ENCODE measurements at places on chromosomes 2 and 18. TPM values are rescaled to one million over a fixed set of nuclear protein-coding genes. Genes with fewer than 3 reads are reported as not detected.

- H3K27ac ChIP-seq = no peak overlapping the region
- H3K36me3 ChIP-seq = no peaks in the 10 kb centered on the region
- no peak for DNase-seq
- H3K4me1 ChIP-seq = no peaks in the 10 kb centered on the region
- no peak overlapping the region for H3K4me3 ChIP-seq
These were observed 9.5 kb upstream of the TNFAIP6 start for GRCh38 chr2:151347906-151348305.

Gene HOXD13
- not detected for total RNA-seq

Gene TOGARAM2
- 2.3 TPM for total RNA-seq

GRCh38 chr18:46642561-46642960 lies 14.5 kb downstream of the LOXHD1 start:
- H3K27ac ChIP-seq = no peak overlapping the region
- no peak for DNase-seq
- no peaks in the 10 kb centered on the region for H3K4me1 ChIP-seq
- H3K4me3 ChIP-seq = no peak overlapping the region
- H3K27me3 ChIP-seq = peaks cover 3% of the 10 kb centered on the region

DNA sequence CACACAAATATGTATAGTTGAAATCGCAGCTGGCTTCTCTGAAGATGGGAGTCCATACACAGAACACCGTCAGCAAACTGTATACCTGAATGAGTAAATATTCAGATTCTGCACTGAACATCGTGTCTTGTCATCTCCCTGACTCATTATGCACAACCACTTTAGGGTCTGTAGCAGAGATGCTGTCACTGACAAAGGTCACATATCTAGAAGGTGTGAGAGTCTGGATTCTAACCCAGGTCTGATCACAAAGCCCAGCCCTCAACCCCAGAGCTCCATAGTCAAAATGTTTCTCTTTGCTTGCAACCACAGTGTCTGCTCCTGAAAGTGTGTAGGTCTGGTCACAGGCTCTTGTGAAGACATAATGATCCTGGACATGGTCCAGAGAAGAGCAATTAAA lies 78.3 kb upstream of the PAX8 start:
- no peak overlapping the region for H3K27ac ChIP-seq
- H3K4me1 ChIP-seq = no peaks in the 10 kb centered on the region
- DNase-seq = no peak
- H3K36me3 ChIP-seq = no peaks in the 10 kb centered on the region
- H3K27me3 ChIP-seq = no peaks in the 10 kb centered on the region
- no peak overlapping the region for H3K4me3 ChIP-seq

DNA sequence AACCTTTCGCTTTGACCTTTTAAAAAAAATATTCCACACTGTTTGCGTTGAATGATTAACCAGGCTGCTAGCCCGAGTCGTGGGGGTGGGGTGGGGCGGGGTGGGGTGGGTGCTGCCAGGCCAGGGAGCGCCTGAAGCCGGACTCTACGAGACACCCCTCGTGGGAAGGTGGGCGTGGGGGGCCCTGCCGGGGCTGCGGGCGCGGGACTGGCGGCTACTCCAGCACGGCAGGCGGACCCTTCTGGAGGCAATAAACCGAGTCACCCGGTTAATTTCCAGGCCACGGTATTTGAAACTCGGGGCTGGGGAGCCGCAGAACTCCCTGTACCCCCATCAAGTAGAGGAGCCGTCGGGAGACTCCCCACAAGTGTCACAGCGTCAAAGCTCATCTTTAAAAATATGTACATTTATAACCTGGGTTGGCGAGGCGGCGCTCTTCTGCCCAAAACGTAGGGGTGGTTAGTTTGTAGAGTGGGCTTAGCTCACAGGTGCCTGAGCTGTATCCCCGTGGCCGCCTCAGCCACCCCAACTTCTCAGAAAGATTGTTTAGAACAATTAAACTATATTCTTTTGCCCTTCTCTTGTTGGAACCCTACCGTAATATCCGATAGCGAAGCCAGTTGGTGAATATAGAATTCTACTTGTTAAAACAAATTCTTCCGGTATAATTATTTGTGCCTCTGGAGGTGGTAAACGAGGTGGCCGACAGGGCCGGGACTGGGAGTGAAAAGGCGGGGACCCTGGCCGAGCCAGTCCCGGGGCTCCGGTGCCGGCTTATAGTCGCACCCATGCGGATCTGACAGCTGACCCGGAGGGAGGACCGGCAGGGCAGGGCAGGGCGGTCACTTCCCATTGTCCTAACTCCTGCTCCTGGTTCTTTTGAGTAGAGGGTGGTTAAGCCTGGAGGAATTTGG lies 1.4 kb downstream of the B3GNT2 start:
- no peaks in the 10 kb centered on the region for H3K27me3 ChIP-seq
- peak overlapping the region; percentile 98 for H3K4me3 ChIP-seq
- H3K36me3 ChIP-seq = no peaks in the 10 kb centered on the region

DNA sequence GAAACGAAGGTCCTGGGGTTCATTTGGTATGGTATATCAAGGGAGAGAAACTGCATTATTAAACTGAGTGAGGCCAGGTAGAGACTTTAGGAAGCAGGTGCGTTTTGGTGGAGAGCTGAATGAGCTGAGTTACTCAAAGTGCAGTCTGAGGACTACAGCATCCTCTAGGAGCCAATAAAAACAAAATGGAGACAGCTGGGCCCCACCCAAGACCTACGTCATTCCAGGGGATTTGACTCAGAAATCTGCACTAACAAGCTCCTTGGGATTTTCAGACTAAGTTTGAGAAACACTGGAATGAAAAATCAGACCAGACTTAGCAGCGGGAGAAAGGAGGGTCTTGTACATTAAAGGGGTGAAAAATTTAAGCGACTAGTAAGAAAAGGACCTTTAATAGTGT lies 131.5 kb downstream of the UXS1 start:
- no peak overlapping the region for H3K27ac ChIP-seq
- DNase-seq = no peak
- H3K4me1 ChIP-seq = peaks cover 41% of the 10 kb centered on the region
- H3K4me3 ChIP-seq = no peak overlapping the region
- peaks cover 3% of the 10 kb centered on the region for H3K27me3 ChIP-seq

- H3K4me1 ChIP-seq = peaks cover 1% of the 10 kb centered on the region
- no peak for DNase-seq
- H3K36me3 ChIP-seq = no peaks in the 10 kb centered on the region
These were observed 6.0 kb upstream of the MLPH start for GRCh38 chr2:237480988-237481525.

Gene LIPG
- not detected for total RNA-seq

GRCh38 chr18:59318460-59319050 lies at the start of gene CPLX4:
Gene CPLX4, minus strand, starts transcription at chr18:59318649. Its CDS starts 187 bp downstream, at chr18:59318462.
- H3K27me3 ChIP-seq = no peaks in the 10 kb centered on the region
- no peak for DNase-seq
- no peaks in the 10 kb centered on the region for H3K4me1 ChIP-seq
- no peak within 1 kb of the TSS for H3K4me3 ChIP-seq

DNA sequence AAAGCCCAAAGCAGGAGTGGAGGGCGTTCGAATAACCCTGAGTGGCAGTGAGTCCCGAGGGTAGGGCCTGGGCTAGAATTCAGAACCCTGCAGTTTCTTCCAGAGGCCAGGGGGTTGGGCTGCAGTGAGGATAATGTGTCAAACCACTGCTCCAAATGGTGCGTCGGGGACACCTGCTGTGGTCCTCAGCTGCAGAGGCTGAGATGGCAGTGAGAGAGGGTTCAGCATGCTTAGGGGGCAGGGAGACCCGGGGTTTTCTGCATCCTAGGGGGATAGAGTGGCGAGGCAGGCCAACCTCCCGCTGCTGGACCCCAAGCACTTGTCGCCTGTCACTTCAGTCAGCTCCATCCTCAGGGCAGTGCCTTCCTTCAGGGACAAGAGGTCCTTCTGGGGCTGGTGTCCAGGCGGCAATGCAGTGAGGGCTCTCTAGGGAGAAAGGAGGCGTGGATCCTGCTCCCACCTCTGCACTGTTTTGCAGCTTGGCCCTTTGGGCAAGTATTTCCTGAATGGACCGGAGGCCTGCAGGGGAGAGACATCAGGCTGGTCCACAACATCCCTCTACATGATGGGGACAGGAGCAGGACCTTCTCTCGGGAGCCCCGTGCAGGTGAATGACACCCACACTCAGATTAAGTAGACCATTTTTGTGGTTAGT lies 8.4 kb upstream of the NTSR2 start:
- no peaks in the 10 kb centered on the region for H3K4me1 ChIP-seq
- no peak overlapping the region for H3K4me3 ChIP-seq
- no peak for DNase-seq
- H3K36me3 ChIP-seq = no peaks in the 10 kb centered on the region
- peaks cover 15% of the 10 kb centered on the region for H3K27me3 ChIP-seq

GRCh38 chr2:74045454-74045853 lies 60.7 kb downstream of the TET3 start:
- H3K27me3 ChIP-seq = no peaks in the 10 kb centered on the region
- peaks cover 9% of the 10 kb centered on the region for H3K4me1 ChIP-seq
- peaks cover 33% of the 10 kb centered on the region for H3K36me3 ChIP-seq
- no peak overlapping the region for H3K27ac ChIP-seq

Gene NCKAP5
- total RNA-seq = not detected

DNA sequence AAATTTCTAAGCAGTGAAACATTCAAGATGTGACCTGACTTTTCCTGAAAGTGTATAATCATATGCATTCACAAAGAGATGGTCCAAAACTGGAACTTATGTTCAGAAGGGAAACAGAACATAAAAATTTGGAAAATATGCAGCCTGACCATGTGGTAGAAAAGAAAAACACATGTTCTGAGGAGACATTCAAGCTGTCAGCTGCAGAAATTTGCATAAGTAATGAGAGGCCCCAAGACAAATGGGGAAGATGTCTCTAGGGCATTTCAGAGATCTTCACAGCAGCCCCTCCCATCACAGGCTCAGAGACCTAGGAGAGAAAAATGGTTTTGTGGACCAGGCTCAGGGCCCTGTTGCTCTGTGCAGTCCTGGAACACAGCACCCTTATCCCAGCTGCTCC lies 123.8 kb downstream of the RPIA start:
- H3K4me3 ChIP-seq = no peak overlapping the region
- no peaks in the 10 kb centered on the region for H3K27me3 ChIP-seq
- no peaks in the 10 kb centered on the region for H3K36me3 ChIP-seq
- no peaks in the 10 kb centered on the region for H3K4me1 ChIP-seq
- no peak for DNase-seq
- H3K27ac ChIP-seq = no peak overlapping the region

DNA sequence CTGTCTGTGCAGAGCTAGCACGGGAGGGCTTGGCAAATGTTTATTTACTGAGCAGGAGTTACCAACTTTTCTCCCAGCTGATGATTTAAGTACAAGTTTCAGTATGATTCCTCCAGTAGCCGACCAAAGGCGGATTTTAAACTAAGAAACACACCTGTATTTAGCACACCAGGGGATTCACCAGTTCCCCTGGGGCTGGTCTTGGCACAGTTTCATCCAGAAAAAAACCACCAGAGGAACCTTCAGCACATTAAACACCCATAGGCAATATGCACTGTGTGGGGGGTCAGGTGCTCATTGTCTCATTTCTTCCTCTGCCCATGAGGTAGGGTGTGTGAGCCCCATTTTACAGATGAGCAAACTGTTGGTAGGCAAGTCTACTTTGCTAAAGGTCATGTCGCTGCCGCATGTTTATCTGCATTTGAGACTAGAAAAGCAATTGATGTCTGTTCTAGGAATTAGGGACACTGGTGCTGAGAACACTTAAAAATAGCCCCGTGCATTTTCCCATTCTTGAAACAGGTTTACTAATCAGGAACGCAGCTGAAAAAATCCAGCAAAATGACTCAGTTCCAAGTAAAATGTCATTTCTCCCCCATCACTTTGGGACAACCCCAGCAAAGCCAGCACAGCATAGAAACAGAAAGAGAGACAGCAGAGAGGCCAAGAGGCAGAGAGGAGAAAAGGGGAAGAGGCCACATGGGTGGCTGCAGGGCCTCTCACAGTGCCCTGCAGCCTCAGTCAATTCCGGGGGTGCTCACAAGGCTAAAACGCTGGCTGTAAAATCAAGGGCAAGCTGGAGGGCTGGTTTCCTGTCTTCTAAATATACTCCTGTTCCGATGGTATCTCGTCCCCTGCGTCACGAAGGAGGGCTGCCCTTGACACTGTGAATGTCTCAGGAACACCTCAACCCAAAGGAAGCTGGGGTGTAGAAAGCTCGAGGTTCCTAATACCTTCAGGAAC lies 166.8 kb upstream of the ID2 start:
- peak overlapping the region; percentile 1 for H3K27ac ChIP-seq
- no peaks in the 10 kb centered on the region for H3K27me3 ChIP-seq
- no peaks in the 10 kb centered on the region for H3K36me3 ChIP-seq
- H3K4me3 ChIP-seq = no peak overlapping the region
- peaks cover 46% of the 10 kb centered on the region for H3K4me1 ChIP-seq

- no peaks in the 10 kb centered on the region for H3K36me3 ChIP-seq
- no peak overlapping the region for H3K27ac ChIP-seq
- no peak for DNase-seq
These were observed 239.8 kb downstream of the CALCRL start for GRCh38 chr2:187208199-187208785.

- DNase-seq = no peak
- H3K27ac ChIP-seq = no peak overlapping the region
- no peak overlapping the region for H3K4me3 ChIP-seq
- H3K4me1 ChIP-seq = no peaks in the 10 kb centered on the region
These were observed 103.2 kb upstream of the EFEMP1 start for GRCh38 chr2:56026828-56027227.

Gene NIF3L1
- total RNA-seq = 6.7 TPM

Gene INPP1
- total RNA-seq = 2.7 TPM

DNA sequence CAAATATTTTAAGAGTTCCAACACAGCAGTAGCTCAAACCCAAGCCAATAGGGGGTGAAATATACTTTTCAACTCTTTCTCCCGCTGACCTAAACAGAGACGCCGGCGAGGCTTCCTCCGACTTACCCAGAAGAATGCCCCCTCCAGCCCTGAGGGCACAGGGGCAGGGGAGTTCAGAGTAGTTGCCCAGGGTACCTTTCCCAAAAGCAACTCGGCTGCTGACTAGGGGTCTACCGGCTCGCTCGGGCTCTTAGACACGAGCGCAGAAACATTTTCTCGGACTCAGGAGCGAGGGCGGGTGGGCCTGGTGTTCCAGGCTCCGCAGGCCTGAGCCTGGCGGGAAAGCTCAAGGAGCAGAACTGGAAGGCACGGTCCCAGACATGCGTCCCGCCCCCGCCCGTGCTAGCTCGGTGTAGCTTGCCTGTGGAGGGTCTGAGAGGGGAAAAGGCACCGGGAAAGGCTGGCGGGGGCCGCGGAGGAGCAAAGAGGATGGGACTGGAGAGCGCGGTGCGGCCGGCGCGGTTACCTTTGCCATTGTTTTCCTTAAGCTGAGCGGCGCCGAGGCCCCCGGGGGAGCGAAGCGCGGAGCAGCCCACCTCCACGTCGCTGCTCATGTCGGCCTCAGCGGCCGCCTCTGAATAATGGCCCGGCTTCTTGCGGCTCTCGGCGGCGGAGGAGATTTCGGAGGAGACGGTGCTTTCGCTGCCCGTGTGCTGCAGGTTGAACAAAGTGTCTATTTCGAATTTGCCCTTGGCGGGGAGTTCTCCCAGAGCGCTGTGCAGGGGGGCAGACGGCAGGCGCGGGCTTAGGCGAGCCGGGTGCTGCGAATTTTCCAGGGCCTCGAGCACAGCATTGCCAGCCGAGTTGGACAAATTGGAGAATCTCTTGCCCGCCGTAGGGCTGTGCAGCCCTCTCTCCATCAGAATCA lies 674 bp downstream of the EVX2 start:
- peaks cover 41% of the 10 kb centered on the region for H3K4me1 ChIP-seq
- no peak overlapping the region for H3K27ac ChIP-seq
- DNase-seq = no peak
- peaks cover 96% of the 10 kb centered on the region for H3K27me3 ChIP-seq

- no peaks in the 10 kb centered on the region for H3K27me3 ChIP-seq
- no peak overlapping the region for H3K27ac ChIP-seq
- no peak overlapping the region for H3K4me3 ChIP-seq
- no peaks in the 10 kb centered on the region for H3K36me3 ChIP-seq
- DNase-seq = no peak
These were observed 246.1 kb upstream of the ST6GAL2 start for GRCh38 chr2:107132070-107132469.

Gene IL36A
- 0.47 TPM for total RNA-seq

GRCh38 chr2:113981404-113982134 lies 91.7 kb downstream of the ACTR3 start:
- no peak overlapping the region for H3K4me3 ChIP-seq
- no peaks in the 10 kb centered on the region for H3K4me1 ChIP-seq
- no peaks in the 10 kb centered on the region for H3K27me3 ChIP-seq
- peaks cover 6% of the 10 kb centered on the region for H3K36me3 ChIP-seq

Gene GYPC
- 148 TPM for total RNA-seq

All from CD4-positive, alpha-beta T cell (primary cell).